ENCODE measurements at places on chromosomes 5 and 9. TPM values are rescaled to one million over a fixed set of nuclear protein-coding genes. Genes with fewer than 3 reads are reported as not detected.

Gene MTREX
- total RNA-seq = 57.3 TPM

Gene THG1L
- 3.8 TPM for total RNA-seq

Gene SPATA31E1
- not detected for total RNA-seq

Gene TMEM252
- total RNA-seq = not detected

Gene SH3GL2
- total RNA-seq = 12.7 TPM

Gene TMEM232
- total RNA-seq = 3.3 TPM

Gene TTC23L
- not detected for total RNA-seq

Gene SPOUT1
- 15.1 TPM for total RNA-seq

Gene NFIB
- 80.9 TPM for total RNA-seq

Gene DOK3
- 2.7 TPM for total RNA-seq

Gene PHF24
- 0.07 TPM for total RNA-seq

Gene ACSL6
- total RNA-seq = 0.87 TPM

Gene HMMR
- total RNA-seq = 2.4 TPM

Gene PCDHB3
- 0.77 TPM for total RNA-seq

Gene FOXD4L5
- total RNA-seq = 0.07 TPM

Gene DCTN4
- 44.2 TPM for total RNA-seq

Gene GMCL2
- total RNA-seq = not detected

Gene PCDHB2
- total RNA-seq = 3.3 TPM

Gene C1QTNF2
- total RNA-seq = 1.6 TPM

Gene ODF2
- total RNA-seq = 16.4 TPM

Gene LMX1B
- total RNA-seq = 0.69 TPM

Gene SPINK7
- not detected for total RNA-seq

Gene FGF10
- total RNA-seq = 0.25 TPM

Gene KIF20A
- 0.14 TPM for total RNA-seq

Gene LRRC8A
- 29.8 TPM for total RNA-seq

Gene XPA
- total RNA-seq = 12.1 TPM

Gene SAP30L
- 55.5 TPM for total RNA-seq

Gene IFNK
- not detected for total RNA-seq

Gene GLE1
- total RNA-seq = 22.7 TPM

Gene RASGRF2
- 9.5 TPM for total RNA-seq

Gene JAK2
- total RNA-seq = 21.4 TPM

Gene WASHC1
- total RNA-seq = 9.5 TPM

Gene GDNF
- 0.09 TPM for total RNA-seq

Gene UBE2B
- 188 TPM for total RNA-seq

Gene LCN12
- total RNA-seq = 4.2 TPM

Gene CATSPER3
- total RNA-seq = not detected

Gene HTR1A
- total RNA-seq = not detected

Gene PRKACG
- not detected for total RNA-seq

Gene CDH10
- not detected for total RNA-seq

All from heart left ventricle (tissue), 16 donors.